Cerebellum (tissue), 4 donors: ENCODE measurements at places on chromosomes 12 and 14. TPM values are rescaled to one million over a fixed set of nuclear protein-coding genes. Genes with fewer than 3 reads are reported as not detected.

GLS2 gene
- 6.1 TPM for total RNA-seq

HPD gene
- not detected for total RNA-seq

IL22 gene
- 0.82 TPM for total RNA-seq

GPX2 gene
- total RNA-seq = not detected

TSPAN19 gene
- total RNA-seq = 1.9 TPM

KLRC3 gene
- 5.7 TPM for total RNA-seq

KRT73 gene
- not detected for total RNA-seq

PROX2 gene
- not detected for total RNA-seq

TROAP gene
- 6.7 TPM for total RNA-seq

TMPRSS12 gene
- not detected for total RNA-seq

SIRT4 gene
- 2.5 TPM for total RNA-seq

FKBP3 gene
- 56.7 TPM for total RNA-seq

BAG5 gene
- 27.2 TPM for total RNA-seq
